ENCODE measurements at places on chromosomes 3 and 15.

GRCh38 chr3:61236556-61236955, 14.7 kb downstream of the FHIT start:
- no peak for DNase-seq

DNA sequence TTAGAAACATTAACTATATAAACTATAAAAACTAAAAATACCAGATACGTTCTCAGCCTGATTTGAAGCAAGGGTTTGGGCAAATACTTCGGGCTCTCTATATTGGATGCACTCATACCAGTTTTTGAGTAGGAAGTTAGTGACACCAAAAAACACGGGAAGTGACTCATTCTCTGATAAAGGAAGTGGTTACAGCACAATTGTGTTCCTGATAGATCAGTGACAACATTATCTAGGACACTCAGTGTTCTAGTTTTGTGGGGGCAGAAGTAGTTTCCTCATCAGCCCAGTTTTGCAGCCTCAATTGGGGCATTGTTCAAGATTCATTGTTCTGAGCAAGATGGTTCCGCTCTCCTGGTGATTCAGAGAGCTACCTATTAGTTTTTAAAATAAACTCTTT, 469.6 kb upstream of the DPPA4 start:
- DNase-seq, result peak; percentile 95

DNA sequence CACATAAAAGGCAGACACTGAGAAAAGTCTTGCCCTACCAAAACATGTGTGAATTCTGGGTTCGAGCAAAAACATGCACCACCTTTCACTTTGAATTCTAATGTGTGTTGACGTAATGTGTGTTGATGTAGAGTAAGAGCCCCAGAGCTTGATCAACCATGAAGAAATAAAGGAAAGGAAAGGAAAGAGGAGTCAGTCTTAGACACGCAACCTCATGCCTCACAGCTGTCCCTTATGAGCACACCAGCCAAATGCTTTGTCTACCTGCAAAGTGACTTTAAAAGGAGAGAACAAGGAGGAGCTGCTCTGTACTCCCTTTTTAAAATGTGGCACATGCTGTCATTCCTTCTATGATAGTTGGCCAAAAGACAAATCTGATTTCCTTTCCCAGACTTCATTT, 80.8 kb downstream of the RFTN1 start:
- DNase-seq, result no peak

GRCh38 chr3:188440340-188440972, 286.5 kb downstream of the LPP start:
- no peak for DNase-seq

DNA sequence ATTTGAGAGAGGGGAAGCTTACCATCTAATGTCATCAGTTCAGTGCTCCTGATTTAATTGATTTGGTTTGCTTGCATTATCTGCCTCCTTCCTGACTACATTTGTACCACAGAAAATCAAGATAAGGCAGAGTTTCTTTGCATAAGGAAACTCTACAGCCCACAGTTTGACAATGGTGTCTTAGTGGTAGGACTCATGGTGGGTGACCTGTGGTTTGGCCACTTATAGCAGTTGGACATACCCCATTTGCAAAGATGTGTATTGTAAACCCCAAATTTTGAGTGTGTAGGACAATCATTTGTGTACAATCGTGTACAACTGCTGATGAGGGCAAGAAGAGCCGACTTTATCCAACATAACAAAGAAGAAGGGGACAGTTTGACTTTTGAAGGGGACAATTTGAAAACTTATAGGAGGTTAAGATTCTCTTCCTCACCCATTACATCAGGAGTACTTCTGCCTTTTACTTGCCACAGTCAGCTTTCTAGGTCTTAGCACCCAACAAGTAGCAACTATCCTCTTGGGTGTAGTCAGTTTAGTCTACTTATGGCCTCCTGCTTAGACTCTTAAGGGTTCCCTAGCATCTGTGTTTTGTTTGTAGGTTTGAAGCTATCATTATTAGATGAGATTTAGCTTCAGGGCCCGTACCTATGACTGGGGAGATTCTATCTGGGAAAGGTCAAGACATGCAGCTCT, 6.2 kb downstream of the TGFBR2 start:
- DNase-seq, result no peak

DNA sequence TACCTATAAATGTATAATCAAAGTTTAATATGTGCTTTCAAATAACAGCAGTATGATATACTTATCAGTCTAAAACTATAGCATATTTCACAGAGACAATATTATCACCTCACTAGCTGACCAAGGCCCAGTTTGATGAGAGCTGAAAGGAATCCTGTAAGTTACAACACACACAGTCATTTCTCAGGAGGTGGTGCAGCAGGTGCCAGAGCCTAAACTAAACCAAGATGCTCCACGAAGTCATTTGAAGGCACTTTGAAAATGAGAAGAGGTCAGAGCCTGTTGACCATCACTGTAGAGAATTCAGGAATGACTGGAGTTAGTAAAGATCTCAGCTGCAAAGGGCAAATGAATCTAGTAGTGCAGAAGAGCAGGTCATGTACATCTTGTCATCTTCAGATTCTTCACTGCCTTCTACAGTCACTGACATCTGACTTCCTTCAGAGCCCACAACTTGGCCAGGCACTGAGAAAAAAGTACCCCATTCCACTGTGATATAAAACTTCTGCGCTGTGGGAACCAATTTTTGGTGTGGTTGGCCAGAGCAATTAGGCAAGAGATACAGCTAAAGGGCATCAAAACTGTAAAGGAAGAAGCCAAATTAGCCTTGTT, 7.9 kb downstream of the GBE1 start:
- no peak for DNase-seq

GRCh38 chr3:196932600-196932999, 9.7 kb downstream of the NCBP2 start:
- no peak for DNase-seq

DNA sequence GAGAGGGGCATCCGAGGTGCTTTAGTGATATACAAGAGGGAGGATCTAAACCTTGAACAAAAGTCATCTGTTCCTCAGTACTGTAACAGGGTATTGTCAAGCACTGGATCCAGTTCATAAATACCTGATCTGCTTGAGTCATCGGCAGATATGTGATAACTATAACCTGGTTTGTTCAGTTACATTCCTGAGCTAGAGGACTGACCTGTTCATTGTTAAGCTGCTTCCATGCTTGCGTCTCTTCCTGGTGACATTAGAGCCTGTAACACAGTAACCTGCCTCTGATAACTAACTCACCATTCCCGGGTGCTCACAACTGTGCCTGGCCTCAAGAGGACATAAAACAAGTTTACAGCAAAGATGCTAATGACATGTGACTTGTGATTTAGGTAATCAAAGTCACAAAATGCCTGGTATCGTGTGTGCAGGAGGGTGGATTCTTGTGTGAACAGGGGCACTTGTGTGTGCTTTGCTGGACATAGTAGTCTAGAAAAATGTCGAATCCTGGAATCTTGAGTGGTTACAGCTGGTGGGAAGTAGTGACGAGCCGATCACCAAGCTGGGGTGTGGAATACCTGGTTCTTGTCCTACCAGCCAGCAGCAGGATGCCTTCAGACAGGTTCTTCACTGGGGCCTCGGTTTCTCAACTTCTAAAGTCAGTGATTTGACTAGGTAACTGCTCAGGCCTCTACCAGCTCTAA, 30.9 kb upstream of the POLR2M start:
- DNase-seq, result no peak

- DNase-seq, result no peak
Measured at GRCh38 chr3:151879679-151880415, 6.4 kb downstream of the SUCNR1 start.

DNA sequence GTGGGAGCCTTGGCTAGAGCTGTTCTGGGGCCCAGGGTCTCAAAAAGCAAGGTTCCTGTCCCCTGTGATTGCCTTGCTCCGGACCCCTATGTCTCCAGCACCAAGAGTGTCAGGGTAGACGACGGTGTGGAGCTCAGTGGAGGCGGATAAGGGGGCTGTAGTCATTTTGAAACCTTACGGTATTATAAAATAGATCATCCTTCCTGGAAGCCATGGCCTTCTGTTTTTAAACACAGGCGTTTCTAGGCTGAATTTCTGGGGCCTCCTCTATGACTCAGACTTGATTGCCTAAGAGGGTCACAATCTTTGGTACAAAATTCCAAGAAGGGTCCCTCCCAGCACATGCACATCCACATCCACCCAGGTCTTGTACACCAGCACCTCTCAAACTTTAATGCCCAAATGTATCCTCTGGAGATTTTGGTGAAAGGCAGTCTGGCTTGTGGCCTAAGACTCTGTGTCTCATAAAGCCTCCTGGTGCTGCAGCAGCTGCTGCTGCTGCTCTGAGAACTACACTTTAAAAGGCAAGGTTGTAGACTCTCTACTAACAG, 70.5 kb upstream of the XCR1 start:
- DNase-seq, result peak; percentile 57

DNA sequence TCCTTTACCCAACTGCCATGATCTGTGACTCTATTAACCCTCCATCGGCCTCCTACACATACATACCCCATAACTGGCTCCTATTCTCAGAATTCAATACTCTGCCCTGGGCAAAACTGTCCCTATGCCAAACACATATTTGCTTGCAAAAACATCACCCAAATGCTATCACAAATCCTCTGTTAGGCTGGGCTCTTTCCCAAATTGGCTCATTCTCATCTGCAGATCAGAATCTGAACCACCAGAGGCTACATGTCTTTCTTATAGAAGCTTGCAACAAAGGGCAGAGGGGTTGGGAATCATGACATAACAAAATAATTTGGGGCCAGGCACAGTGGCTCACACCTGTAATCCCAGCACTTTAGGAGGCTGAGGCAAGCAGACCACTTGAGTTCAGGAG, 45.4 kb upstream of the GOLM2 start:
- no peak for DNase-seq

GRCh38 chr3:44160818-44161217, 80.9 kb upstream of the TOPAZ1 start:
- DNase-seq, result no peak

GRCh38 chr15:70361891-70362290, 264.2 kb upstream of the TLE3 start:
- DNase-seq, result no peak

DNA sequence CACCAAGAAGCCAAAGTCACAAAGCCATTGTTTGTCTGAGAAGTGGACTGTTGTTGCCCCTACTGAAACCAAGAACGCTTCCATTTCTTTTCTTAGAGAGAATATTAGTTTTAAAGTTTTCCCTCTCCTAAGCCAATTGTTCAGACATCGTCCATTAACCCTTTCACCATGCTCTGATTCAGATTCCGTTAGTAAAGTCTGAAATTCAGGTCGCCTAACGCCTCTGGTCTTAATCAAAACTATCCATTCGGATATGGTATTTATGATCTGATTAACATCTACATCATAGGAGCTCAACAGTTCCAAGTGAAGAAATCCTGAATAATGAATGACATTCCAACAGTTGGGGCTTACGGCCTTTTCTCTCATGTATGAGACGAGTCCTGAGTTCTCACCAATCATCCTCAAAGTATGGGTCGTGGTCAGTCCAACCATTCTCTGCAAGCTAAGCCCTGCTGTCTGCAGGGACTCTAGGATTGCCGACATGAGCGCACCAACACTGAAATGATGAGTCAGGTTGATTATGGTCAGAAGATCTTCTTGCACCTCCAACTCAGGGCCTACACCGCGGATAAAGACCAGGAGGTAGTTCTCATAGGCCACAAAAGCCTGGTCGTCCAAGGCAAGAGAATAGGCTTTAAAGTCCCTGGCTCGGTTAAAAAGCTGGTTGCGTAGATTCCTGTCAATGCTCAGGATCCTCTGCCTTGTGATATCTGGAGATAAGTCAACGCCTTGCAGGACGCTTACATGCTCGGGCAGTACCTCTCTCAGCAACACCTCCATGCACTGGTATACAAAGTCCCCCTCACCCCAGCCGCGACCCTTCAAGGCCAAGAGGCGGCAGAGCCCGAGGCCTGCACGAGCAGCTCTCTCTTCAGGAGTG, 767 bp downstream of the EPM2AIP1 start:
- DNase-seq, result peak; percentile 40

DNA sequence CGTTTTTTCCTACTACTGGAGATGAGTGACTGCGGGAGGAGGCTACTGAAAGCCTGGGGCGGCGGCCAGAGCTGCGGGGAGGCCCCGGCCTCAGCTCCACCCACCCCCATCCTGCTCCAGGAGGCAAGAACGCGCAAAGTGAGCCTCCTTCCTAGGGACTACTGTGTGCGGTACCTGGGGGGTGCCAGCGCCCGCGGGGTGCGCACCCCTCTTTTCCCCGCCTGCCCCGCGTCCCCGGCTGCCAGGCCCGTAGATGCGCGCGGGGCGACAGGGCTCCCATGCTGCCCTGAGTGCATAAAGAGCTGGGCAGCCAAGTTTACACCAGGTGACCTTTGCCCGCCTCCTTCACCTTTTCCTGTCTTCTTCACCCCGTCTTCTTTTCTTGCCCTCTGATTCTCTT, 2.5 kb upstream of the USF3 start:
- DNase-seq, result no peak

- DNase-seq, result no peak
Measured at GRCh38 chr3:17190353-17191078, 305.8 kb downstream of the PLCL2 start.

GRCh38 chr3:79664455-79664854, 103.3 kb downstream of the ROBO1 start:
- DNase-seq, result no peak

DNA sequence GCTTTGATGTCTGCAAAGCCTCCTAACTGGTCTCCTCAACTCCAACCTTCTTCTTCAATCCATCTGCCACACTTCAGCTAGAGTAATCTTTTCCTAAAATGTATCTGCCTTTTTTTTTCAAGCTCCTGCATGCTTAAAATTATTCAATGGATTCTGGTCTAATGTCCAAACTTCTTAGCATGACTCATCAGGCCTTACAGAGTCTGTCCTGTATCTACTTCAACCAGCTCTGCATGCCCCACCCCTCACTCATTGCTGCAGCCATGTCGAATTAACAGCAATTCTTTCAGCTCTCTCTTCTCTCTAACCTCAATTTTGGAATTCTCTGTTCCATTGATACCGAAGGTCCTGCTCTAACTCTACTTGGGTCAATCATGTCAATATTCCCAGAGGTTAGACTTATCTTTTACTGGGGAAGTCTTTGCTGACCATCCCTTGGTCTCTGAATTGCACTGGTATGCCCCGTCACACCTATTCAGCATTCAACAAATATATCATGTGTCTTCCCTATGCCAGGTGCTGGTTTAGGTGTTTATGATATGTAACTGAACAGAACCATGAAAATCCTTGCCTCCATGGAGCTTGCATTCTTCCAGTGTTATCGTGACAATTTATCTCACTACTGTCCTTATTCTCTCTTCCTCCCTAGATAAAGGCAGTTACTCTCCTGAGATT, 88.5 kb upstream of the NANOGP8 start:
- peak; percentile 37 for DNase-seq

- no peak for DNase-seq
Measured at GRCh38 chr3:127597020-127597771, 1.0 kb upstream of the MCM2 start.

DNA sequence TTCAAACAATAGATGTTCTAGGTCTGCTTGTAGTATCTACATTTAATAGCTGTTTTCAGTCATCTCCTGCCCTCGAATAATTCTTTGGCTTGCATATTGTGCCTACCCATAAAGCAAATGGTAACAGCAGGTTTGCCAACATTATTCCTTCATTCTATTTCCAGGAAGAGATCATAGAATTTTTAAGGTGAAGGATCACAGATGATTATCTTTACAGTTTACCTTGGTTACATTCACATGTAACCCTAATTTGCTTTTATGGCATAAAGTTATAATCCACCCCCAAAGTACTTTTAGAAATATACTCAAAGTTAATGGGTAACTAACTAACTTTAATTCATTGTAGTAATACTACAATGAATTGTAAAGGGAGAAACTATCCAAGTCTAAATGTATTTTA, 315.5 kb downstream of the NSUN3 start:
- DNase-seq, result no peak

All from HT1080 (cell line).